Activated CD8-positive, alpha-beta memory T cell treated with anti-CD3 and anti-CD28 coated beads, Interleukin-2, amount 50 U/mL, for 48 hours (primary cell): ENCODE measurements at places on chromosomes 3 and 15.

DNA sequence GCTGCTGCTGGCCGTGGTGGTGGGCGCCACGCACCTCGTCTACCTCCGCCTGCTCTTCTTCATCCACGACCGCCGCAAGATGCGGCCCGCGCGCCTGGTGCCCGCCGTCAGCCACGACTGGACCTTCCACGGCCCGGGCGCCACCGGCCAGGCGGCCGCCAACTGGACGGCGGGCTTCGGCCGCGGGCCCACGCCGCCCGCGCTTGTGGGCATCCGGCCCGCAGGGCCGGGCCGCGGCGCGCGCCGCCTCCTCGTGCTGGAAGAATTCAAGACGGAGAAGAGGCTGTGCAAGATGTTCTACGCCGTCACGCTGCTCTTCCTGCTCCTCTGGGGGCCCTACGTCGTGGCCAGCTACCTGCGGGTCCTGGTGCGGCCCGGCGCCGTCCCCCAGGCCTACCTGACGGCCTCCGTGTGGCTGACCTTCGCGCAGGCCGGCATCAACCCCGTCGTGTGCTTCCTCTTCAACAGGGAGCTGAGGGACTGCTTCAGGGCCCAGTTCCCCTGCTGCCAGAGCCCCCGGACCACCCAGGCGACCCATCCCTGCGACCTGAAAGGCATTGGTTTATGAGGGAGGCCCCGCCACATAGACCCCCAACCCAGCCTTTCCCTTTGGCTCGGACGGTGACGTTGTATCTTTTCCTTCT, 1.1 kb downstream of the GPR27 start:
- no peak for DNase-seq

GRCh38 chr3:81676706-81677456, 84.6 kb downstream of the GBE1 start:
- DNase-seq: no peak

- peak; percentile 98 for DNase-seq
These were observed 778 bp upstream of the THBS1 start for GRCh38 chr15:39580117-39580484.

DNA sequence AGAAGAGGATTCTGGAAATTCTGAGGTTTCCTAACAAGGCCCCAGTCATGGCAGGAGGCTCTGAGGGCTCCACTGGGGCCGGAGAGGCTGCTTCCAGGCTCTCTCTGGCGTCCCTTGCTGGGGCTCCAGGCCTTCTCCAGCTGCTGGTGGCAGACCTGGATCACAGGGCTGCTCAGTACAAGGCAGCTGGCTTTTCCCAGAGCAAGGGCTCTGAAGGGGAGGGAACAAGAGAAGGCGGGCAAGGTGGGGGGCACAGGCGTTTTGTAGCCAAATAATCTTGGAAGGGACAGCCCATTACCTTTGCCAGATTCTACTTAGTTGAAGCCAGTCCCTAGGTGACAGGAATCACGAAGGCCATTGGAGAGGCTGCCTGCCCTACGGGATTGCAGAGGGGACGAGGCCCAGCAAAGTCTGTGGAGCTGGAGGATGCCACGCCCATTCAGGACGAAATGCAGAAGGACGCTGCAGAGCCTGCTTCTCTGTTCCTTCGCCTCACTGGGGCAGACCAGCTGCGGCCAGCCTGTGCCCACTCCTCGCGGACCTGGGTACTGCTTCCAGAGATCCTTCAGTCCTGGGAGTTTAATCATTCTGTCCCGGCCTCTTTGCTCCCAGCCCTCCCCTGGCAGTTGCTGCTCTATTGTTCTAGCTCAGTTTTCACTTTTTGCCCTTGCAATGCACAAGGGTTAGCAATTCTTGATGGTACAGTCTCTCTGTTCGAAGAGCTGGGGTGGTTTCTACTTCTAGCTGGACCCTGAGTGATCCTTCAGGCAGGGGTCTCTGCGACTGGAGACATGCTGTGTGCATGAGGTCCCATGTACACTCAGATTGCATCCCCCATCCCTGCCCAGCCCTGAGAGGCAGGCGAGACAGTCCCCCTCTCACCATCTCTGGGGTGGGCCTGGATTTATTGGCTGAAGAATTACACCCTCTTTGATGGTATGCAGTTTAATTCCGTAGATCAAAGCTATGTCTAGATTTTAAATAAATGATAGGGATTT, 149.3 kb upstream of the MEF2A start:
- DNase-seq: peak; percentile 40

DNA sequence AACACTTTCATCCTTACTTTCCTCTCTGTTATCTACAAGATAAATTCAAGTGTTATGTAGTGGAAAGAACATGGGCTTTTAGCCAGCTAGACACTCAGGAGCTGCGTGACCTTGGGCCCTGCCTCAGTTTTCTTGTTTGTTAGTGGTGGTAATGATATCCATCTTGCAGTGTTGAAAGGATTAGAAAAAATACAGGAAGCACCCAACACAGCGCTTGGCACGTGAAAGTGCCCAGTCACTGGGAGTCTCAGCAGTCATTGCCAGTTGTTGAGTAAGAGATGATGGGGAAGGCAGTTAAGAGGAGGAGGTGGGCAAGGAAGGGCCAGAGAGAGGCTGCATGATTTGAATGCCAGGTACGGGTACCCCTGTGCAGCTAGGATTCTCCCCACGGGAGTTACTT, 5.3 kb downstream of the PDIA5 start:
- DNase-seq: peak; percentile 40

- DNase-seq: no peak
These were observed 737.6 kb downstream of the ROBO1 start for GRCh38 chr3:79030157-79030556.

DNA sequence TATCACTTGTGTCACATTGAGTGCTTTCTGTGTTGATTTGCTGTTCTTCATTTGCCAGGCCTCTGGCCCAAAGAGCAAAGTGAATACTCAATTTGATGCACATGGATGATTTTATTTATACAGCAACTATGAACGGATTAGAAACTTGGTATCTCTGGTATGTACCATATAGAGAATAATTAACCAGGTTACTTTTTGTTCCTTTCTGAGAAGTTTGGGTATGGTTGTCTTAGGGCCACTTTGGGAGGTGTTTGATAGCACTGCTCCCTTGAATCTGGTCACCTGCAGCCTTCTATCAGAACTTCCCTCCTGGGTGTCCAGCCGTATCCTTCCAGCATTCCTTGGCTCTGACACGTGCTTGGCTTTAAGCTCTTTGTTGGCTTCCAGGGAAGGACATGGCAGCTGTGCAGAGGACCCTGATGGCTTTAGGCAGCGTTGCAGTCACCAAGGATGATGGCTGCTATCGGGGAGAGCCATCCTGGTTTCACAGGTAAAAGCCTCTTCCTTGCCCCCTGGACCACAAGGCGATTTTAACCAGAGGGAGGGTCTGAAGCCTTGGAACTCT, 12.7 kb downstream of the TAGLN3 start:
- no peak for DNase-seq

- no peak for DNase-seq
These were observed 395.2 kb downstream of the MECOM start for GRCh38 chr3:169268286-169268776.

GRCh38 chr3:183808355-183808754, 17.0 kb downstream of the MAP6D1 start:
- DNase-seq: no peak

GRCh38 chr3:126970921-126971320, 12.0 kb upstream of the PLXNA1 start:
- no peak for DNase-seq

DNA sequence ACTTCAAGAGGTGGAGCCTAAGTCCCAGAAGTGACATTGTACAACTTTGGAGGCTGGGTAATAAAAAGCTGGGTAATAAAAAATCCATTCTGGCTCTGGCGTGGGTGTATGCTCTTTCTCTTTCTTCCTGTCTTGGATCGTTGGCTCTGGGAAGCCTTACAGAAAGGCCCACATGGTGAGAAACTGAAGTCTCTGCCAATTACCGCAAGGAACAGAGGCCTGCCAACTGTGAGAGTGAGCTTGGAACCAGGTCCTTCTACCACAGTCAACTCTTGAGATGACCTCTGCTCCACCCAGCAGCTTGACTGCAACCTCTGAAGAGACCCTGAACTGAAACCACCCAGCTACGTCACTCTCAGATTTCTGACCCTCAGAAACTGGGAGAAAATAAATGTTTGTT, 51.0 kb downstream of the NR2F2 start:
- no peak for DNase-seq
